Uterus (tissue), 4 donors: ENCODE measurements at places on chromosomes 1 and 21.

DNA sequence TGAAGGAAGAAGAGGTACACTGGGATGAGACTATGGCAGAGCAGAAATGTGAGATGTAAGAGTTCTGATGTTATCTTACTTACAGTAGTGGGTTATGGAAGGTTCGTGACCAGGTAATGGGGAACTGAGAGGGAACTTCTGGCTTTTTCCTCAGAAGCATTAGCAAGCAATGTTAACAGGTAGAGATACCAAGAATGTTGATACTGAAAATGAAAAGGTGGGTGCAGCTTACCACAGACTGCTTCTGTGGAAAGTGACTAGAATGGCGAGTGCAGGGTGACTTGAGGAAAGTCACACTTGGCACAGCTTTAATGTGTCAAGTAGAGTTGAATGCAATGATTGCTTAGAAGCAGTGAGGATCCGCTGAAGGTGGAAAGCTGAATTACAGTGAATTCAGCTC, 70.8 kb downstream of the PLA2G4A start:
- DNase-seq: no peak

DNA sequence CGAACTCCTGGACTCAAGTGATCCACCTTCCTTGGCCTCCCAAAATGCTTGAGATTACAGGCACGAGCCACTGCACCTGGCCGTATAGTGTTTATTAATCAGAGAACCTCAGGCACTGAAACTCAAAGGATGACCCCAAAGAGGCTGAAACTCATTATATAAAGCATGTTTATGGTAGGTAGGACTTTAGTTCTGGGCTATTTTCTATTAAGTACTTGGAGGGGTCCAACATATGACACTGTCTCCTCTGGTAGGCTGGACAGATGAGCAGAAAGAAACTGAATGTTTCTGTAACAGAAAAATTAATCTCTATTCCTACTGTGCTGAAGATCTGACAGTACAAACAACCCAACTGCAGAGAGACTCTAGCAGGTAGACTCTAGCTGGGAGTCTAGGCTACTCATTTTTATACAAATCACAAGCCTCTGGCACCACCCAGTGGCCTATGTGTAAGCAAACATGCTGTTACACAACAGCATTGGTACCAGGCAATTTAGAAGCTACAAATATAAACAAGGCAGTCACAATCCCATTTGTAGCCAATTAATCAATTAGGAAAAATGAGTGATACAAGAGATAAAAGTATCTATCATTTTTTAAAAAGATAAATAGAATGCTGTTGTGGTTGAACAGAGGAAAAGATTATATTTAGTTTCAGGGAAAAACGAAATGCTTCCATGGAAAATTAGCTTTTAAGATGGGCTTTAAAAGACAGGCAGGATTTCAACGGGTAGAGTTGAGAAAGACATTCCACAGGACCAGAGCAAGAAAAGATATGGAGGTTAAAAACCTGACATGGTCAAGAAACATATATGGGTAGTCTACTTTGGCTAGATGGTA, 10.4 kb downstream of the DCAF8 start:
- DNase-seq: peak; percentile 46

DNA sequence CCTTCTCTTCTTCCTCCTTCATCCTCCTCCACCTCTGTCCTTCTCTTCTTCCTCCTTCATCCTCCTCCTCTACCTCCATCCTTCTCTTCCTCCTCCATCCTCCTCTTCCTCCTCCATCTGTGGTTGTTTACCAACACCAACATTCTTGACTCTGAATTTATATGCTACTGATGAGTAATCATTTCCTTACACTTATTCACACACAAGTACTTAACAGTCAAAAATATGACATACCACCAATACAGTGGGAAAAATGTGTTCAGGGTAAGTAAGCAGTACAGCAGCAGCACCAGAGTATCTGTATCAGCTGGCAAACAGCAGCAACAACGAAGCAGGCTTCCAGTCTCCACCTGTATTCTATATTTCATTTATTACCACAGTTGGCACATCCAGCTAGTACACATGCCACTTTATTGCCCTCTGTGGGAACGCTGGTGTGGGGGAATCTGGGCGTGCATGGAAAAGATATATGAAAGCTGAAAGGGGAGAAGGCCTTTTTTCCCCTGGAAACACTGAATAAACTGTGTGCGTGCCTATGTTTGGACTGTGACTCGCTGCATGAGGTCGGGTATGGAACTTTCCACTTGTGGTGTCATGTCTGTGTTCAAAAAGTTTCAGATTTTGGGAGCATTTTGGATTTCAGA, 16.0 kb downstream of the ADSS2 start:
- no peak for DNase-seq

GRCh38 chr1:68442822-68443556, 6.8 kb downstream of the RPE65 start:
- DNase-seq: no peak

DNA sequence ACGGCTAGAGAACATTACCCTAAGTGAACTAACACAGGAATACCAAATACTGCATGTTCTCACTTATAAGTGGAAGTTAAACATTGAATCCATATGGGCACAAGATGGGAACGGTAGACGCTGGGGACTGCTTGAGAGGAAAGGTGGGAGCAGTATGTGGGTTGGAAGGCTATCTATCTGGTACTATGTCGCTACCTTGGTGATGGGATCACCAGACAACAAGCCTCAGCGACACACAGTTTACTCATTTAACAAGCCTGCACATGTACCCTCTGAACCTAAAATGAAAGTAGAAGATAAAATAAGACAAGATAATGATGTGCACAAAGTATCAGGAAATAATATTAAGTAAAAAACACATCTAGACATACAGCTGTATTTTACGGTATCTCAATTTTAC, 819 bp downstream of the PYHIN1 start:
- no peak for DNase-seq

- no peak for DNase-seq
These were observed 8.0 kb downstream of the C1orf35 start for GRCh38 chr1:228095161-228095560.

DNA sequence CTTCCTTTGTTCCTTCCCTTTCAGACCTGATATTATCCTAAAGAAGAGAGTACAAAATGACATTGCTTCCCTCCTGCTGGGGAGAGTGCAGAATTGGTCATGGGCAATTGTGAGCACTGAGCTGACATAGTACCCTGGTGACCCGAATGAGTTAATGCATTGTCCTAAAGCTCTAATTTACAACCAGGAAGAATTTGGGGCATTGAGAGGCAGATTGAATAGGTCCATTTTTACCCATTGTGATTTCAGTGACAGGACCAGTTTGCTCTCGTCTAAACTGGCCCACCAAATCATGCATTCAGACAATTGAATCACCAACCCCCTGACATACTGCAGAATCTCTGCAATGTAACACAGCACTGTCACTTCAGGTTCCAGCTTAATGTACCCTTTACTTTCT, 497.4 kb downstream of the DPYD start:
- no peak for DNase-seq

DNA sequence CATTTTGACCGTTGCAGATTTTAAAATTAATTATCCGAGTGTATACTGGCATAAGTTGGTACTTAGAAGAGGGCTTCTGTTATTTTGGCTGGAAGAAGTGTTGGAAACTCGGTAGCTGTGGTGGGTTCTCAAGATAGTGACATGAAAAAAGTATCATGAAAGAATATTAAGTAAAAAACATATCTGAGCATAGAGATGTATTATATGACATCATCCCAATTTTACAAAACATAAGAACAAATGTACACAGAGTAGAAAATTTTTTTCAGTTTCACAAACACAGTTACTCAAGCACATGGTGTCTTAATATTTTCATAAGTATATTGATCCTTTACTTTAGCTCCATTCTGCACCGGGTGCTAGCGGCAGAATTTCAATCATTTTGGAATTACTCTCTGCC, 684 bp downstream of the IFI16 start:
- DNase-seq: no peak

- no peak for DNase-seq
These were observed 45.0 kb upstream of the AIM2 start for GRCh38 chr1:159121526-159121925.

DNA sequence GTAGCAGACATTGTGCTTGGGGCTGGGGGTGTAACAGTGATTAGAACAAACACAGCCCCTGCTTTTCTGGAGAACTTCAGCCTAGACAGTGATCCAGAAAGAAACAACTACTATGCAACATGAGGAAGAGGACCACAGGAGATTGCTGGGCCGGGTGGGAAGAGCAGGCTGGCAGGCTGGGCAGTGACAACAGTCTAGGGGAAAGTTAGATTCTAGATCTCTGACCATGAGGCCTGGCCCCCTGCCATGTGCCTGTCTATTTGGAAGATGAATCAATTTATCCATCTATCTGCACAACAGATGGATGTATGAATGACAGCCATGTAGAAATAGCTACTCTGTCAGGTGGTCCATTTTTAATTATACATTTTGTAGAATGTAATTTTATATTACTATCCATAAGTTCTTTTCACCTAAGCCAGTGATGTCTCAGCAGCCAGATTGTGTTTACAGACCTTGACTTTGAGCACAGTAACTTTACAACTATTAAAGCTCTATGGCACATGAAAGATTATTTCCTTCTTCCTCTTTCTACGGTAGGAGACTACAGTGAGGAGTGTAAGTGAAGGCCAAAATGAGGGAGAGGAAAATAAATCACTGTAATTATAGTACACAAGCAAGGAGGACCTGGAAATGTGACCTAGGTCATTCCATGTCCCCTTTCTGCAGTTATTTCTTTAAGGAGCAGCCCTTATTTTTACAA, 15.5 kb downstream of the CLIC6 start:
- no peak for DNase-seq

DNA sequence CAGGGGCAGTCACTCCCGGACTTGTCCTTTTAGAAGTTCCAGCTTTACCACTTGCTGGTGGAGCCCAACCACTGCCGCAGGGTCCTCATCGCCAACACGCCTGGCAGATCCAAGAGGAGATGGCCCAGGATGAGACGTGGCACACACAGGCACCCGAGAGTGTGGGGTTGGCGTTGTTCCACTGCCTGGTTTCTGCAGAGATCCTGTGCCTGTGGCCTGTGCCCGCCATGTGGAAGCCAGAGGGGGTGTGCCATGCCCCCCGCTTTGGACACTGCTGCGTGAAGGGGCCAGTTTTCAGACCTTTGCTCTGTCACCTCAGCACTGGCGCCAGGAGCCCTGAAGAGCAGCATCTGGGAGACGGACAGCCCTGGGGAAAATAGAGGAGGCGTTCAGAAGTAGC, 10.8 kb downstream of the CD46 start:
- DNase-seq: no peak

DNA sequence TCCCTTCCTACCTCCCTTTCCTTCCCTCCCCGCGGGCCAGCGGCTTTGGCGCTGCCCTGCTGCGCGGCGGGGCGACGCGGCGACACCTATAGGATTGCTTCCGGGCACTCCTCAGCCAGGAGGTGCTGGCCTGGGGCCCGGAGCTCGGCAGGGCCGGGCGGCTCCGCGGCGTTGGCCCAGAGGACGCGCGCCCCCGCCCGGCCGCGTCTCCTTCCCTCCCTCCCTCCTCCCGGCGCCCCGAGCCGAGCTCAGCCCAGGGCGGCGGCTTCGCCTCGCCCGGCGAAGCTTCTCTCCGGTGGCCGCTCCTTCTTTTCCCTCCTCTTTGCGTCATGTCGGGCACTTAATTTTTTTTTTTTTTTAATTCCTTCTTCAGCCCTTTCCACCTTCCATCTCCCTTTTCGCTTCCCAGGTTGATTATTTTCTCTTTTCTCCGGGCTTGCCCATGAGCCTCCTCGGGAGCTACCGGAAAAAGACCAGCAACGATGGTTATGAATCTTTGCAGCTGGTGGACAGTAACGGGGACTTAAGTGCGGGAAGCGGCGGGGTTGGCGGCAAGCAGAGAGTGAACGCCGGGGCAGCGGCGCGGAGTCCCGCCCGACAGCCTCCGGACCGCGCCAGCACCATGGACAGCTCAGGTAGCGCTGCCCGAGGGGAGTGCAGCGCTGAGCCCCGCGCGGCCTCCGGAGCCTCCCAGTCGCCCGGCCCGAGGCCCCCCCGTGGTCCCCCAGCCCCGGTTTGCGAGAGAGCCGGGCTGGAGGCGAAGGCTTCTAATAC, at the start of gene DNAJC6:
TSS of gene DNAJC6 (plus strand) at position 240 of the 774 bp plus-strand sequence. CDS start at position 443, 203 bp downstream.
- DNase-seq: peak; percentile 41

DNA sequence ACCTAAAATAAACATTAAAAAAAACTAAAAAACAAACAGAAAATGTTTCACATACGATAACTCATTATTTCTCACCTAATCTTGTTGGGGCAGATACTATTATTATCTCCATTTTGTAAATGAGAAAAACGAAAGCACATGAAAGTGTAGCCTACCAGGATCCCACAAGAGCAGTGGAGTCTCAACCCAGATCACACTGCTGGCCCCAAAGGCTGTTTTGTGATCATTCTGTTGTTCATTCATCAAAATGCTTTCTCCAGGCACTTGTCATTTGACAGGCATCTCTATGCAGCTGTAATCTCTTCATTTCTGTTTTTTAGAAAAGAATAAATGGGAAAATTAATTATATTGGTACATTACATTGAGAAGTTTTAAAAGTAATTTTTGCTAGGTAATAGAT, 67.5 kb downstream of the AK5 start:
- no peak for DNase-seq

GRCh38 chr21:45438391-45439145, 33.6 kb downstream of the COL18A1 start:
- no peak for DNase-seq

DNA sequence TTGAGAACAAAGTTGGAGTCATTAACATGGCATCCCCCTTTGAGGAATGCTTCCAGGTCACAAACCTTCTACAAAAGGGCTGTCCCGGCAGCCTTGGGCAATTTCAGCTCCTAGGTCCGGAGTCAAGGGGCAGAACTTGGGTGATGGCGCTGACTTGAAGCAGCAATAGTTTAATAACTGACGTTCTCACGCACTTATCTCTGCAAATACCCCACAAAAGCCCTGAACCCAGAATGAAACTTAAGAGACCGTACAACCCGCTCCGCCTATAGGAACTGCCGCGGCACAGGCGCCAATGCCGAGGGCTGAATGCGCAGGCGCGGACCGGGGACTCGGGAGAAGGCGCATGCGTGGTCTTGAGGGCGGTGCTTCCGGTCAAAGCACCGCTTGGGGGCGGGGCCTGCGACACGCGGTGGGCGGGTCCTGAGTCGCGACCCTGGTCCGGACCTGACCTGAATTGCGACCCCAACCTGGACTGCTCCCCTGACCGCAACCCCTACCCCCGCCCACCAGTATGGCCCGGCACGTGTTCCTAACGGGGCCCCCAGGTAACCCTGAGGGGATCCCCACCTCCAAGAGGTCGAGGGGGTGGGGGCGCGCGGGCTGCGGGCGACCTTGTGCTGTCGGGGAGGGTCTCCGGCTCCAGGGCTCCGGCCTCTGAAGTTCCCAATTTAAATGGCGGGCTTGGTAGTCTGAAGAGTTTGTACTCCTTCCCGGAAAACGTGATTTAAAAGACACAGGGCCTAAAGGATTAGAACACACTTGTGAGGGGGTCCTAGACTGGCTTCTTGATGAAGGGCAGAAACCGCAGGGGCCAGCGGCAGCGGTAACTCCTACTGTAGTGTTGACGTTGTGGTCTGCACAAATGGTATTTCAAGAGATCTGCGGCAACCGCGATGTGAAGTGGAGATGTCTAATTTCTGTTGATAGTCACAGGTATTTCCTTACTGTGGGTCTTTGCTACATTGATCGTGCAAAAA, at the start of gene NTPCR:
TSS of gene NTPCR (plus strand) at position 415 of the 980 bp plus-strand sequence. CDS start at position 515, 100 bp downstream.
- peak; percentile 92 for DNase-seq

- DNase-seq: no peak
These were observed 645.1 kb upstream of the B3GALT2 start for GRCh38 chr1:193831465-193831864.
